ENCODE measurements at places on chromosomes 11 and 22.

- DNase-seq, result no peak
These were observed 1121.8 kb upstream of the TENM4 start for GRCh38 chr11:80562523-80563125.

DNA sequence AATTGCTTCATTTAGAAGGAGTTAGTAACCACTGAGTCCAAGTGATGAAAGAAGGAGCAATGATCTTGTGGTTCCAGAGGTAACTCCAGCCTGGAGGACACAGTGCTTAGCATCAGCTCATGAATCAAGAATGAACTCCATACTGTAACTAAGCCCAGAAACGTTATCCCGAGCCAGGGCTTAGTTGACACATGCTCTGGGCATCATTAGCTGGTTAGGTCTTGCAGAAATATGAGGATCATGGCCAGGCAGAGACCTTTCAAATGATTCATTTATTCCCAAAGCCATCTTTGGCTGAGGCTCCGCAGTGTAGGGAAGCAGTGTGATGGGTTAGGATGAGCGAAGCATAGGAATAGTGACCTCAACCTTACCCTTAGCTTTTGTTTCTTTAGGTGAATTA lies 277.4 kb downstream of the FAM76B start:
- DNase-seq, result no peak

GRCh38 chr11:70581991-70582885 lies 183.9 kb downstream of the CTTN start:
- DNase-seq, result no peak

GRCh38 chr22:24303007-24303406 lies 32.4 kb downstream of the SPECC1L start:
- no peak for DNase-seq

DNA sequence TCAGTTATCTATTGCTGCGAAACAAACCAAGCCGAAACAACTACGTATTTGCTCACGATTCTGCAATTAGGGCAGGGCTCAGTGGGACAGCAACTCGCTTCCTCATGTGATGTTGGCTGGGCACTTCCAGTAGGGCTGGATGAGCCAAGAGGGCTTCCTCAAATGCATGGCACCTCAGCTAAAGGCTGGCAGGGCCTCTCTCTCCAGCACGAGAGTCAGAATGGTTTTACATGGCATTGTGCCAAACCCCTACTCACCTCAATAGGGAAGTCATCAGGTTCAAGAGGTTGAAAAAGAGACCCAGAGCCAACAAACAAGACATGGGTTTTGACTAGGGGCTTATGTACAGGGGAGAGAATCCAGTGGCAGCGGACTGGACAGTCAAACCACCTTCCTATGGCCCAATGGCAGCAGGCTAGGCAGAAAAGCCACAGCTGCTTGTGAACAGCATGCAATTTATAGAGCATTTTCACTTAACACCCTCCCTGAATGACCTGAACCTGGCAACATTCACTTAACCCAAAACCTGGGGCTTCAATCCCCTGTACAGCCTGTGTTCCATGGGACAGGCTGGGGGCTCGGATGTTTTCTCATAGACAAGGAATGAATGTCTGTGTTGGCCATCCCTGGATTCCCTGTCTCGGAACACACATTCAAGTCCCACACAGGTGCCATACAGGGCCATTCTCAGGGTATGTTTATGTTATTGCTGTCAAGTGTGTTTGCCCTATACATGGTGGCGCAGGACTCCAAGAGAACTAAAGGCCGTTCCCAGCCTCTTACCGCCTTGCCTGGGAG lies 154.2 kb upstream of the NAV2 start:
- no peak for DNase-seq

- DNase-seq, result no peak
These were observed 734 bp downstream of the SNU13 start for GRCh38 chr22:41687901-41688364.
